Kidney epithelial cell (primary cell): ENCODE measurements at places on chromosomes 7 and 10. TPM values are rescaled to one million over a fixed set of nuclear protein-coding genes. Genes with fewer than 3 reads are reported as not detected.

- DNase-seq: no peak
Measured at GRCh38 chr7:140003913-140004382, 58.8 kb downstream of the PARP12 start.

DNA sequence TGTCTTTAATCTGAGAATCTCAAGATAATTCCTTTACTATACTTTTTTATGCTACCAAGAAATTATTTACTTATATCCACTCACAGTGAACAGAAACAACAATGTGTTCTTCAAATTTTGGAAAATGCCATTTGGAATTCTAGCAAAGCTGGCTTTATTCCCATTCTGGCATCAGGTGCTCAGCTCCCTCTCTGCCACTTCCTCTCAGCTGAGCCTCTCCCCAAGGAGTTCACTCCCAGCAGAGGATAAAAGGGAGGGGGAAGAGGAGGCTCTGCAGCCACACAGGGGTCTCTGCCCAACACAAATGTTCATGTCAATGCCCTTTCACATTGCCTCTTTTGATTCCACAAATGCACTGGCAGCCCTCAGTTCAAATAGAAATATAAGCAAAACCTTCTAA, 116.9 kb downstream of the CPEB3 start:
- no peak for DNase-seq

DNA sequence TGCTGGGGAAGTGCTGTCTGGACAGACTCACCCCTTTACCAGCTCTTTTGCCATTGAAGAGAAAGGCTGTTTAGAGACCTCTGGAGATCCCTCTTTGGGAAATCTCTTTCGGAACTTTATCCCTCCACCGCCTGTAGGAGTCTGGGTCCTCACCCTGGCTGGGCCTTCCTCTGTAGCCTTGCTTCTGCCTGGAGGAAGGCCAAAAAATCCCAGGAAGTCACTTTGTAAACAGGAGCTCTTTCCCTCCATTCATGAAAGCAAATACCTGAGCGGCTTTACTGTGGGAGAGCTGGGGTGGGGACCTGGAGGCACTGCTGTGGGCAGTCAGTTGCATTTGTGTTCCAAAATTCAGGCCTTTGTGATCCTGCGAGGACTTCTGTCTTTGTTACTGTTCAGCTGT, 126.2 kb downstream of the KLF6 start:
- no peak for DNase-seq

DNA sequence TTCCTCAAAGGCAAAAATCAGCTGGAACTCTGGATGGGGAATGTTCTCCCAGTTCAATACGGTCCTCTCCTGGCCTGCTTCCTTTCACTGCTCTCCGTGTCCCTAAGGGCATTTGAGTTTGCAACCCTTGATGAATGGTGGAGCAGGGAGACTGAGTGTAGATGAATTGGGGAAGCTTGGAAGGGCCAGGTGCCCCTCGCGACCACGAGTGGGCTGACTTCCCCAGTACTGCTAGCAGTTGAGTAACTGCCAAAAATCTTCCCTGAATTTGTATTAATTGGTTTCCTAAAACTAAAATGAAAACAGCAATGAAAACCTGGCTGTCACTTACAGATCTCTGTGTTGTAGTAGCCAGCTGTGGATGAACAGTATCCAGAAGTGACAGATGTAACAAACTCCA, 13.6 kb downstream of the IRF5 start:
- no peak for DNase-seq

- no peak for DNase-seq
Measured at GRCh38 chr7:106061301-106061979, 50.7 kb downstream of the SYPL1 start.

The ZNRF2 gene
- total RNA-seq: 11.0 and 11.2 TPM in 2 replicates

The INMT gene
- total RNA-seq: not detected in 2 replicates

The KAZALD1 gene
- total RNA-seq: 2.0 and 4.8 TPM in 2 replicates

The NIPSNAP2 gene
- 66.3 and 75.0 TPM in 2 replicates for total RNA-seq

The LMTK2 gene
- 17.9 and 21.6 TPM in 2 replicates for total RNA-seq

DNA sequence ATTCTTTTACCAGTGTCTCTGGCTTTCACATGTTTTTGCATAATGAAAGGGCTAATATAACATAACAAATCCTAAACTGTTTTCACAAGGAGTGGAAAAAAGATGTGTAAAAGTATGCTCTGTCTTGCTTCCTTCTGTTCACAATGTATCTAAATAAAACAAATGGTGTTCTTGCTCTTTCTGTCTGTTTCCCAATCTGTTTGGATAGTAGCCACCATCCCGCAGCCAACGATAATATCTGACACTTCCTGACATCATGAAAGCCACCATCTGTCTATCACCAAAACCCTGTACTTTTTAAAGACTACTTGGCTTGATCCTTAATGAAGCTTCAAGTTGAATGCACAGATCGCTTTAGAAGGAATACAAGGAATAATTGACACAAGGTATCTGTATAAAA, 246.2 kb downstream of the ETV1 start:
- DNase-seq: no peak

DNA sequence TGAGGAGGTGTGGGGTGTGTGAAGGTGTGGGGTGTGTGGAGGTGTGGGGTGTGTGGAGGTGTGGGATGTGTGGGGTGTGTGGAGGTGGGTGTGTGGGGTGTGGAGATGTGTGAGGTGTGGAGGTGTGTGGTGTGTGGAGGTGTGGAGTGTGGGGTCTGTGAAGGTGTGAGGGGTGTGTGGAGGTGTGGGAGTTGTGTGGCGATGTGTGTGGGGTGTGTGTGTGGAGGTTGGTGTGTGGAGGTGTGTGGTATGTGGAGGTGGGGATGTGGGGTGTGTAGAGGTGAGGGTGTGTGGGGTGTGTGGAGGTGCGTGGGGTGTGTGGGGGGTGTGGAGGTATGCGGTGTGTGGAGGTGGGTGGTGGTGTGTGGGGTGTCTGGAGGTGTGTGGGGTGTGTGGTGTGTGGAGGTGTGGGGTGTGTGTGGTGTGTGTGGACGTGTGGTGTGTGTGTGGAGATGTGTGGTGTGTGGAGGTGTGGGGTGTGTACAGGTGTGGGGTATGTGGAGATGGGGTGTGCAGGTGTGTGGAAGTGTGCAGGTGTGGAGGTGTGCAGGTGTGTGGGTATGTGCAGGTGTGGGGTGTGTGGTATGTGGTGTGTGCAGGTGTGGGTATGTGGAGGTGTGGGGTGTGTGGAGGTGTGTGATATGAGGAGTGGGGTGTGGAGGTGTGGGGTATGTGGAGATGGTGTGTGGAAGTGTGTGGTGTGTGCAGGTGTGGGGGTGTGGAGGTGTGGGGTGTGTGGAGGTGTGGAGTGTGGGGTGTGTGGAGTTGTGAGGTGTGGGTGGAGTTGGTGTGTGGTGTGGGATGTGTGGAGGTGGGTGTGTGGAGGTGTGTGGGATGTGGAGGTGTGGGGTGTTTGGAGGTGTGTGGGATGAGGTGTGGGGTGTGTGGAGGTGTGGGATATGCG, 34.5 kb downstream of the SPDYE17 start:
- DNase-seq: no peak

DNA sequence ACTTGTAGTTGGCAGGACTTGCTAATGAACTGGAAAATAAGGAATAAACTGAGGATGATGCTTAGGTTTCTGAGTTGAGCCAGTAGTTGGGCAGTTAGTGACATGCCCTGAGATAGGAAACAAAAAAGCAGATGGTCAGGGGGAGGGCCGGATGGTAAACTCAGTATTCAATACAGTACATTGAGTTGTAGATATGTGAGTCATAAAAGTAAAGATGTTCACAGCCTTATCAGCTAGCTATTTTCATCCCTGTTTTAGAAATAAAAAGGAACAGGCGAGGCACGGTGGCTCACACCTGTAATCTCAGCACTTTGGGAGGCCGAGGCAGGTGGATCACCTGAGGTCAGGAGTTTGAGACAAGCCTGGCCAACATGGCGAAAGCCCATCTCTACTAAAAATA, 22.2 kb upstream of the NRBF2 start:
- no peak for DNase-seq

GRCh38 chr10:70284542-70285475, 1.0 kb upstream of the NPFFR1 start:
- no peak for DNase-seq

- DNase-seq: no peak
Measured at GRCh38 chr7:133784486-133785001, 342.6 kb upstream of the LRGUK start.

GRCh38 chr7:117780832-117781231, 92.4 kb downstream of the CTTNBP2 start:
- no peak for DNase-seq

The CYP3A5 gene
- 0.25 TPM in 1 of 2 replicates, not detected in the other for total RNA-seq

The ARF5 gene
- total RNA-seq: 330 and 355 TPM in 2 replicates

The CALHM1 gene
- total RNA-seq: not detected in 2 replicates

The THSD7A gene
- total RNA-seq: 26.2 and 27.3 TPM in 2 replicates

GRCh38 chr10:129774082-129774735, 189.9 kb downstream of the EBF3 start:
- DNase-seq: no peak

The NODAL gene
- total RNA-seq: 0.08 and 0.14 TPM in 2 replicates

The LIPN gene
- not detected in 2 replicates for total RNA-seq

The AS3MT gene
- total RNA-seq: 4.4 and 5.7 TPM in 2 replicates

GRCh38 chr7:135522509-135522908, 12.6 kb upstream of the CNOT4 start:
- no peak for DNase-seq

GRCh38 chr7:152859781-152860191, 100.2 kb downstream of the ACTR3B start:
- no peak for DNase-seq

GRCh38 chr7:122082670-122083069, 61.4 kb downstream of the AASS start:
- no peak for DNase-seq

The ITIH2 gene
- total RNA-seq: not detected in 2 replicates

DNA sequence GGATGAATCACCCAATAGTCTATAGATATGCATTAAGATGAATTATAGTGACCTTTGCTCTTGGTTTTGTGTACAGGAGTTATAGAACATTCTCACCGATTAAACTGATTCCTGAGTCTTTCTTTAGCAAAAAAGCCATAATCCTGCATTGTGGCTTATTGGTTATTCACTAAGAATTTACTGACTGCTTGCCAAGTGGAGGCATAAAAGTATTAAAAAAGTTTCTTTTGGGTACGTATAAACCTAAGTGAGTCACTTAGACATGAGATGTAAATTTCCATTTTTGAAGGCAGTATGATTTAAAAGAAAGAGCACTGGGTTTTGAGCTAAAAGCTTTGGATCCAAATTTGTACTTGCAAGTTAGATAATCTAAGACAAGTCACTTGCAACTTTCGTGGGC, 100.7 kb downstream of the CDK6 start:
- no peak for DNase-seq

DNA sequence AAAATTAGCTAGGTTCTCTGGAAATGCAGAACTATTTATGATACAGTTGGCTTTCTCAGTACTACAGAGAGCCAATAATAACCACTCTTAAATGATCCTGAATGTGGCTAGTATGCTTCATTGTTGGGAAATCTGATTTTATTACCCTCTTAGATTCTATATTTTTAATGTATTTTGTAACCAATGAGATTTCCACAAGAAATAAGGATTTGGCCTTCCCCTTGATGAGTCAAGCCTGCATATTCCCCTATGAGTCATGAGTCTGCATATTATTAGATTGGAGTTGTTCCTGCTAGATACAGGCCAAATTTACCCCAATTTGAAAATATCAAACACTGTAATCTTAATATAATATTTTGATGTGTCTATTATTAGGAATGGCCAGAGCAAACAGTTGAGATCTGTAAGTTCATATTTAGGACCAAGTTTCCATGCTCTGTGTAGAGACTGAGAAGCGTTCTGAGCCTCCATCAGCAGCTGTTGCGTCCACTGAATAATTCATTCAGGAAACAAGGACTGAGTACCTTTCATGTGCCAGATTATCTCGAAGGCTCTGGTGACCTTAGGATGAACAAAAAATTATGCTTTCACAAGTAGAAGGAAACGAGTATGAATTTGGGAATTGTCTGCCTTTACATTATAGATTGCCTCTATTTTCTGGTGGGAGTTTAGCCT, 793.4 kb downstream of the NRG3 start:
- no peak for DNase-seq

The UBE2H gene
- total RNA-seq: 127 and 133 TPM in 2 replicates

The C7orf33 gene
- not detected in 2 replicates for total RNA-seq

DNA sequence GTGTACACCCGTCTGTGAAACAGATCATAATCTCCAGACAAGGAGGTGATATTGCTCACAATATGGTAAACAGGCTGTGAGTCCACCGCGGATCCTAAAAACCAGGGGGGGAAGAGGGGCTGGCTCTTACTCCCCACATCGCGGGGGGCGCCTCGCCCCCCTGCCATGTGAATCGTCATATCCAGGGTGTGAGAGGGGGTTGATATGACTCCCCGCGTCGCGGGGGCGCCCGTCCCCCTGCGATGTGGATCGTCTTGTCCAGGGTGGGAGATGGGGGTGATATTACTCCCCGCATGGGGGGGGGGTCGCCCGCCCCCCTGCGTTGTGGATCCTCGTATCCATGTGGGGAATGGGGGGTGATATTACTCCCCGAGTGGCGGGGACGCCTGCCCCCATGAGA, 30.9 kb downstream of the OCM2 start:
- no peak for DNase-seq

GRCh38 chr10:17729630-17730029, 22.4 kb upstream of the TMEM236 start:
- DNase-seq: no peak

DNA sequence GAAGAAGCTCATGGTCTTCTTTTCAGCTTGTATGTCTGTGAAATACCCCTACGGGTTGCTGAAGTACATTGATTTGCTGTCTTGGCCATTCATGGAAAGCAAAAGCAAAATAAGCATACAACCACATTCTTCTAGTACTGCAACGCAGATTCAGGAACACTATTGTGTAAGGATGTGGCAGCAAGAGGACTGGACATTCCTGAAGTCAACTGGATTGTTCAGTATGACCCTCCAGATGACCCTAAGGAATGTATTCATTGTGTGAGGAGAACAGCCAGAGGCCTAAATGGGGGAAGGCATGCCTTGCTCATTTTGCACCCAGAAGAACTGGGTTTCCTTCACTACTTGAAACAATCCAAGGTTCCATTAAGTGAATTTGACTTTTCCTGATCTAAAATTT, 133.4 kb upstream of the ANKRD1 start:
- DNase-seq: peak; percentile 19

- no peak for DNase-seq
Measured at GRCh38 chr10:29068302-29068701, 220.6 kb upstream of the LYZL1 start.

DNA sequence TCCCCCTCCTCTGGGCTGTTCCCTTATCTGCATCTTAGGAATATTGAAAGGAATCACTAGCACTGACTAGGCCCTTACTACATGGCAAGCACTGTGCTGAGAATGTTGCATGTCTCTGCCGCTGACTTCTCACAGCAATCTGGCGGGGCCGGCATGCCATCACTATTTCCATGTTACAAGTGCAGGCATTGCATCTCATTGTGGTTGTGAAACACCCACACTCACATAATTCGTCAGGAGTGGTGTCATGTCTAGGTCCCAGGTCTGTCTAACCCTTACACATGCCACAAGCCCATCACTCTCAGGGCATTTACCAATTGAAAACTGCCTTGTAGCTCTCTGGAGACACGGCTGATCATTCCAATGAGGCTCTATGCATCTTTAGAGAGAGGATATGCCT, 8.5 kb upstream of the IL2RA start:
- DNase-seq: no peak

GRCh38 chr10:84783386-84783785, 455.0 kb downstream of the CCSER2 start:
- DNase-seq: peak; percentile 12
